ENCODE measurements at places on chromosomes 6 and 20. TPM values are rescaled to one million over a fixed set of nuclear protein-coding genes. Genes with fewer than 3 reads are reported as not detected.

DNA sequence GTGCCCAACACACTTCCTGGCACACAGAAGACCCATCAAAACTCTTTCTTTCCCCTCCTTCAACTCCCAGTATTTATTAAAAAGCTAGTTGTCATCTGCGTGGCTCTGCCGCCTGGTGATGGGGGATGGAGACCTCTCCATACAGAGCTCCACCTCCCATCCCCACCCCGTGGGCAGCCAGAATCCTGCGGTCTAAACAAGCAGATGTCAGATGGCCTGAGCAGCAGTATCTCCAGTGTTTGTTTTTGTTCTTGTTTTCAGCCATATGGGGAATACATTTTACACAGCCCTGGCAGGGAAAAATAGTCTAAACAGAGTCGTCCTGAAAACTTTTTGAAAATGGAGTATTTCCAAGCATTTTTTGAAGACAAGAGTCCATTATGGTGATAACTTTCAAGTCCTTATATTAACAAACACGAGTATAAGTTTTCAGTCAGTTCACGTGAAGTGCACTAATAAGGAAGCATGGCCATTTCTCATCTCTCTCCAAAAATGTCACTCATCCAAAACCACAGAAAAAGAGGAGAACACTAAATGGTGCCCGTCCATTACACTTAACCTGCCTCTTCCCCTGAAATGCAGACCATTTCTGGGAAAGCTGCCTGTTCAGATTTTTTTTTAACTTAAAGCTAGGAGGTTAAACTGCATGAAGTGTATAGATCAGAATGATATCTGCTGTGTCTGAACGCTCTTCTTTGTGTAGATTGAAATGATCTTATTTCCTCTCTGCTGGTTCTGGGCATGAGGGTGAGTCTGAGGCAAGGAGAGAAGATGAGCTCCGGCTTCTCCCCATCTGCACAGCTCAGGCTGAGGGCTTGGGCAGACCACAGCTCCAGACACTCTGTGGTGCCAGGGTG is 91.0 kb downstream of the TCP11 start:
- no peaks in the 10 kb centered on the region for H3K27me3 ChIP-seq
- no peak overlapping the region for H3K4me3 ChIP-seq
- no peak overlapping the region for H3K27ac ChIP-seq
- DNase-seq = no peak
- 0 out of 2 replicates have a peak, but pooled peaks cover 3% of the 10 kb centered on the region for H3K4me1 ChIP-seq

DNA sequence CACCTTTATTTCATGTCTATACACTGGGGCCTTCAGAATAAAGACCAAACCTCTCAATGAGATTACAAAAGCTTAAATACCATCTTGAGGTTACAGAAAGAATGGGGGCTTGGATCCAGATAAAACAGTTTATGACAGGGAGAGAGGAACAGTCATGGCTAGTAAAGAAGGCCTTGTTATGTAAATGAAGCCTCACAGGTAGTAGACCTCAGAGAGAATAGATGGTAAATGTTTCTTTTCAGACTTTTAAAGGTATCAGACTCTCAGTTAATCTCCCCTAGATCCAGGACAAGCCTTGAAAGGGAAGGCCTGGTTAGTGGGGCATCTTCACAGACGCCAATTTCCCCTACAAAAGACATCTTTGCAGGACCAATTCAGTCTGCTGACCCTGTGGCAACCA is 1325.6 kb downstream of the HACE1 start:
- no peaks in the 10 kb centered on the region for H3K27me3 ChIP-seq
- no peaks in the 10 kb centered on the region for H3K36me3 ChIP-seq
- no peak overlapping the region for H3K4me3 ChIP-seq
- no peak overlapping the region for H3K27ac ChIP-seq
- no peak for DNase-seq

DNA sequence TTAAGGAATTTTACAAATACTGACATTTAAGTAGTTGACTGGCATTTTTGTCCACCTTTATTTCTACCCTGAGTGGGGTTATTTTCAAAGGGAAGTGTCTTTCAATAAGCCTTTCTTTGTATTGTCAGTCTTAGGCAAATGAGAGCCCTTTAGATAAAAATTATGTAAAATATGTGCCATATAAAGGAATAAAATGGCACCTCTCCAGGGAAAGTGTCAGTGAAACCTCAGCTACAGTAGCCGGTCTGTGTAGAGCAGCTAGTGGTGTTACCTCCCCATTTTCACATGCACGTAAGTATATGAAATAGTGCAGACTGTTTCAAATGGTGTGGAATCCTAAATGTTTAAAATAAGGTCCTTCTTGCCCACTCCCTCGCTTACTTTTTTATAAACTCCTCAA is 5.0 kb downstream of the FAM217B start:
- H3K27ac ChIP-seq = no peak overlapping the region
- H3K36me3 ChIP-seq = 0 out of 2 replicates have a peak, but pooled peaks cover 1% of the 10 kb centered on the region
- no peak for DNase-seq
- peaks cover 6% of the 10 kb centered on the region for H3K4me1 ChIP-seq
- H3K4me3 ChIP-seq = no peak overlapping the region
- no peaks in the 10 kb centered on the region for H3K27me3 ChIP-seq

The RNF144B gene
- total RNA-seq = 0.58 TPM

Measured in GM12878 (cell line).